Stimulated activated CD4-positive, alpha-beta T cell treated with anti-CD3 and anti-CD28 coated beads, Interleukin-1b, Interleukin-23, amount 100 ng/mL, for 48 hours (primary cell): ENCODE measurements at places on chromosomes 6 and 20.

DNA sequence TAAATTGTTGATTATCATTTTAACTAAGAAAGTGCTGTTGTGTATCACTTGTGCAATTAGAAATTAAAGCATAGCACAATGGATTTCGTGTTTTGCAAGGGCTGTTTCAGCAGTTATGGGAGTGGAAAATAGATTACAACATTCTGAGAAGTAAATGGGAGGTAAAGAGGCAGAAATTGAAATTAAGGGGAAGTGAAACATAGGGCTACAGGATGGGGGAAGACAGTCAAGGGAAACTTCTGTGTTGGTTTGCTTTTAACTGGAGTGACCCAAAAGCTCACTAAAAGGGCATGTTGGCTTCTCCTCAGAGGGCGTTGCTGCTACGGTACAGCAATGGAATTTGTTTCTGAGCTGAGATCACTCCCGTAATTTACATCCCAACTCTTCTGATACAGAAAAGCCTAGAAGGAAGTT lies 147.5 kb downstream of the BCAS1 start:
- no peak for DNase-seq

- DNase-seq: no peak
Measured at GRCh38 chr20:52129611-52130010, 62.0 kb downstream of the ZFP64 start.

GRCh38 chr6:153051801-153052200 lies 49.3 kb upstream of the MTRF1L start:
- DNase-seq: no peak

DNA sequence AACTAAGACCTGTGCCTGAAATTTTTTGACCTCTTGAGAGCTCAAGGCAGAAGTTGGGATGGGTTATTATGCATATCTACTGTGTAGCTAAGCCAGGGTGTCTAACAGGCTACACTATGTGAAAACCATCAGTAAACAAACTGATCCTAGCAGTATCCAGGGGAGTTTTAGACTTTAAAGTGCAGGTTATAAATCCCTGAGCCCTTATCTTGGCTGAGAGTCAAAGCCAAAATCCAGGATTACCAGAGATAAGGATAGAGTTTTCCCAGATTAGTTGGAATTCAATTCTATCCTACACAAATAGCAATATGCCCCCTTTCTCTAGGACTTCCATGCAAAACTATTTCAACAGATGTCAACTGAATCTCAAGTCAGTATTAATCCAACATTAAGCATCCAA lies 1229.7 kb downstream of the GRIK2 start:
- no peak for DNase-seq

GRCh38 chr6:127845242-127845641 lies 55.6 kb downstream of the THEMIS start:
- DNase-seq: no peak
